ENCODE measurements at places on chromosomes 1 and 21.

DNA sequence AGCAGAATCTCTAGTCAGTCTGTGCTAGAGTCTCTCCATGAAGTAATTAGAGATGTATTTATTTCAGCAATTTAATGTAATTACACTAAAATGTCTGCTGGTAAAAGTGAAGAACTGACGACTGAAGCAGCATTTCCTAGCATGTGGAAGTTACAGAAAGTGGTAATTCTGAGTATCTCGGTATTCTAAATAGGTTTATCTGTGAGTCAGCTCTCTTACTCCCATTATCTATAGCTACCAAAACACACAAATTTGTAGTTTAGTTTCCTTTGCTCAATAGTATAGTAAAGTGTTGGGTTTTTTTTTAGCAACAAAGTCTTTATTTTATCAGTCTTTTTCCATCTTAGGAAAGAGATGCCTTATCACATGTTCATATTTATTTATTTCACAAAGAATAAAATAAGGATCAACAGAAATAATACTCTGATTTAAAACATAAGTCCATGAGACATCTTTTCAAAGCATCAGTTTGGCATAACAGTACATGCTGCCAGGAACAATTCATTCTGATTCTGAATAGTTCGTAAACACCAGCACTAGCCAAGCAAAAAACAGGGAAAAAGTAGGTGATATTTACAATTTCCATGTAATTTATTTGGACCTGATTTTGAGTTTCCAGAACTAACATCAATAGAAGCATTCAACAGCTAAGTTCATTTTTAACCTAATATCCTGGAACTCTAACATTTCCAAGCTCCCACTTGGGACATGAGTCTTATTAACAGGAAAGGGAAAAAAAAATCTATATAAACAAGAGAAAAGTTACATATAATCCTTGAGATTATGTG is 76.3 kb downstream of the KCNT2 start:
- no peak for DNase-seq

DNA sequence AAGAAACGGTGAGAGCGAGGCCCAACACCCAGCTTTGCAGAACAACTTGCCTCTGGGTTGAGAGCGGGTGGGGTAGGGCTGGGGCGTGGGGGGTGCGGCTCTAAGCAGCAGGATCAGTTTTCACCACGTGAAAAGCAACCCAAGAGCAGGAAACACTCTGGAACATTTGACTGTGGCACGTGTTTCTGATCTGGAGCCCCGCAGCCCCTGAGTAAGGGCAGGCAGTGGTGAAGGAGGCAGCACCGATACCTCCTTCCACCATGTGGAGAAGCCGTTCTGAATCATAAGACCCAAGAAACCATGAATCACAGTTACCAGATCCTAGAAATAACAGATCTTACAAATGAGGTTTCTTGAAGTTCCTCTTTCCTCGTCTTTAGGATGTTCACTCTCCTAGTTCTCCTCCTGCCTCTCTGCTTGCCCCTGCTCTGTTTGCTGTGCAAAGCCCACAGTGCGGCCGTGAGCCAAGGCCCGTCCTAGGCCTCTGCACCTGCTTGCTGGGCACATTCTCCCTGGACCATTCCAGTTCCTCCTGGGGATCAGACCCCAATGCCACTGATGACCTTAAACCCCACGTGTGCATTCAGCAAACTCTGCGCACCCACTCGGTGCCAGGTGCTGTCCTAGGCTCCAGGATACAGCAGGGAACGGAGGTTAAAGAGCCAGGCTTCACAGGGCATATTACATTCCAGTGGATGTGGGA is 31.9 kb downstream of the SLC1A7 start:
- DNase-seq = no peak

- DNase-seq = no peak
Observed at GRCh38 chr1:64543831-64544230, 73.9 kb downstream of the CACHD1 start.

GRCh38 chr1:219302697-219303096 is 129.0 kb downstream of the LYPLAL1 start:
- DNase-seq = no peak

GRCh38 chr1:156654700-156655099 is 12.8 kb downstream of the BCAN start:
- DNase-seq = no peak

GRCh38 chr1:59690171-59690930 is 124.4 kb upstream of the HOOK1 start:
- no peak for DNase-seq

- DNase-seq = no peak
Observed at GRCh38 chr1:7984811-7985210, 23.3 kb downstream of the PARK7 start.

DNA sequence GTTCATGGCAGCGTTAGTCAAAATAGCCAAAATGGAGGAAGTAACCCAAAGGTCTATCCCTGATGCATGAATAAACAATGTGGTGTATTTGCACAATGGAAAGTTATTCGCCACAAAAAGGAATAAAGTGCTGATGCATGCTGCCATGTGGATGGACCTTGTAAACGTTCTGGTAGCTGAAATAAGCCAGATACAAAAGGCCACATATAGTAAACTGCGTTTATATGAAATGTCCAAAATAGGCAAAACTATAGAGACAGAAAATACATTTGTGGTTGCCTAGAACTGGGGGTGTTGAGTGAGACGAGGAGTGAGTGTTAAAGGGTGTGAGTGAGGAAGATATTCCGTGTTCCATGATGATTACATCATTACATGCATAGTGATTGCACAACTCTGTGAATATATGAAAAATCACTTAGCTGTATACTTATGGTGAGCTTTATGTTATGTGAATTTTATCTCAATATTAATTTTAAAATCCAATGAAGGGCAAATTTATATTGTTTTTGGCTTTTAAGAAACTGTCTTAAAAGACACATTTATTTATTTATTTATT is 321.3 kb downstream of the KIF26B start:
- DNase-seq = no peak

DNA sequence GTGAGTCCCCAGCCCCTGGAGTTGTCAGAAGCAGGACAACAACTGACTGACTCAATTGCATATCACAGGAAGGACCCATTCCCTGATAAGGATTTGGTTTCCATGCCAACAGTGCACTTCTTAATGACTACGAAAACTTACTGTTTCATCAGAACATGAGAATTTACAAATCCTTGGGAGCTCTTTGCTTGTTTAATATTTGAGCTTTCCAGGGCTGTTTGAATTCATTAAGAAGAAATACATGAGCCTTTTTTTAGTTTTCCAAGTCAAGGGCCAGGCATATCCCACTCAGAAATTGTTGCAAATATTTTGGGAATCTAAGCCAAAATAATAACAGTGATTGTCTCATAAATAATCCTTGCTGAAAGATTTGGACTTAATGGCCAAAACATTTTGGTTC is 27.2 kb upstream of the COL24A1 start:
- DNase-seq = no peak

DNA sequence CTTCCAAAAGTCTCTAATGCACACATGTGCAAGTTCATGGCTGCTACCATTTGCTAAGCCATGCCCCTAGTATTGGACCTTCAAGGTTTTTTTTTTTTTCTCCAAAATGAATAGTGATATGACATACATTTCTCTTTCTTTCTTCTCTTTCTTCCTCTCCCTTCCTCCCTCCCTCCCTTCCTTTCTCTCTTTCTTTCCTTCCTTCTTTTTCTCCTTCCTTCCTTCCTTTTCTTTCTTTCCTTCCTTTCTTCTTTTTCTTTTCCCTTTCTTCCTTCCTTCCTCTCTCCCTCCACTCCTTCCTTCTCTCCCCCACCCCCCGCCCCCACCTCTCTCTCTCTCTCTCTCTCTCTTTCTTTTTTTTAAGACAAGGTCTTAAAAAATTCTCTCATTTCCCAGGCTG is 3.4 kb upstream of the RNF187 start:
- DNase-seq = no peak

DNA sequence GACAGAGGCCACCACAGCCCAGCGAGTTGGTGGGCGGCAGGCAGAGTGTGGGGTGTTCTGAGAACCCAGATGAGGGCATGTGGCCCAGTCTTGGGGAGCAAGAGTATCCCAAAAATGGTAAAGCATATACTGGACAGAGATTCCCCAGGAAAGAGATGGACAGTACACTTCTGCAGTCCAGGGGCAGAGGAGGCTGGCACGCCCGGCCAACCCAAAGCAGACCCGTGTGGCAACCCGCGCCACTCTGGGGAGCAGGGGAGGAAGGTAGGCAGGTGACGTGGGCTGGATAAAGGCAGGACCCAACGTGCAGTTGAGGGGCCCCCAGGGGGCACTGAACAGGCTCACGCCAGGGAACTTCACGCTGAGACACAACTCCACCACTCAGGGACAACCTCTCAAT is 46.4 kb upstream of the RIPK4 start:
- DNase-seq = no peak

DNA sequence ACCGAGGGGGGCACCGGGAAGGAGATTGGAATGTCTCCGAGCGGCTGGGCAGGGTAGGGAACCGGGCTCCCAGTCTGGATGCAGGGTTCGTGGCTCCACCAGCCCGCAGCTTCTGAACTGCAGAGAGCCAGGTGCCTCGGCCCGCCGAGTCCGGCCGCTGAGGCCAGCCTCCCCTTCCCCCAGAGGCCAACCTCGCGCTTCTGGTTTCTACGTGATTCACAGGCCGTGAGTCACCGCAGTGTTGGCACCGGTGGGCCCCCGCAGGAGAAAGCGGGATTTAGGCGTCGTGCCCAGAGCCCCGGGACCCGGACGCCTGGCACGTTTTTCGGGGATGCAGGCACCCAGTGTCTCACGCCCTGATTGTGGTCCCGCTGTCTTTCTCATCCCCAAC is 458 bp downstream of the CRABP2 start:
- DNase-seq = no peak

All from stimulated activated CD4-positive, alpha-beta T cell treated with anti-CD3 and anti-CD28 coated beads, TNF-alpha, amount 100 ng/mL, for 4 hours (primary cell).